Left hindlimb (tissue), 1 donor: ENCODE measurements at places on chromosomes 1 and 21.

GRCh38 chr21:36113647-36114428, 21.0 kb upstream of the CBR3 start:
- no peak for DNase-seq

GRCh38 chr21:32020564-32020963, 147.7 kb downstream of the HUNK start:
- DNase-seq = no peak

GRCh38 chr1:4655674-4656532, 1.5 kb downstream of the AJAP1 start:
- DNase-seq = peak; percentile 70

DNA sequence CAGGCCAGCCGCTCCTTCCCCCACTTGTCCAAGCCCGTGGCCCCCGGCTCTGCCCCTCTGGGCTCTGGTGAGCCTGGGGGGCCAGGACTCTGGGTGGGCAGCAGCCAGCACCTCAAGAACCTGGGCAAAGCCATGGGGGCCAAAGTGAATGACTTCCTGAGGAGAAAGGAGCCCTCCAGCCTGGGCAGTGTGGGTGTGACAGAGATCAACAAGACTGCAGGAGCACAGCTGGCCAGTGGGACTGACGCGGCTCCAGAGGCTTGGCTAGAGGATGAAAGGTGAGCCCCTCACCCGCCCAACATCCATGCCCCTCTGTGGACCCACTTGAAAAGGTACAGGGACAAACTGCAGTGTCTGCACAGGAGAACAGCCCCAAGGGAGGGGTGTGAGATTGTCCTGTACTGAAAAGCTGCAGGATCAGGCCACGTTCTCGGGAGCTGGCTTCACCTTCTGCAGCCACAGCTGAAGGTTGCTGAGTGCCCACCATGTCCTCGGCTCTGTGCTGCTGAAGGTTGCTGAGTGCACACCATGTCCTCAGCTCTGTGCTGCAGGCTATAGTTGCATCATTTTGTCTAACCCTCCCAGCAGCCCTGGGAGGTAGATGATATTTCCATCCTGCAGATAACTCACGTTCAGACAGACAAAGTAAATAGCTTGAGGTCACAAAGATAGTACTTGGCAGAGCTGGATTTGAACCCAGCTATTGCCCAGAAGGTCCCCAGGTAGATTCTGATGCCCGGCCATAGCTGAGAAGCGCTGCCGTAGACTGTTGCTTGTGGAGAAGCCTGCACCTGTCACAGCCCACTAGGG, 618 bp downstream of the C1orf226 start:
- no peak for DNase-seq

DNA sequence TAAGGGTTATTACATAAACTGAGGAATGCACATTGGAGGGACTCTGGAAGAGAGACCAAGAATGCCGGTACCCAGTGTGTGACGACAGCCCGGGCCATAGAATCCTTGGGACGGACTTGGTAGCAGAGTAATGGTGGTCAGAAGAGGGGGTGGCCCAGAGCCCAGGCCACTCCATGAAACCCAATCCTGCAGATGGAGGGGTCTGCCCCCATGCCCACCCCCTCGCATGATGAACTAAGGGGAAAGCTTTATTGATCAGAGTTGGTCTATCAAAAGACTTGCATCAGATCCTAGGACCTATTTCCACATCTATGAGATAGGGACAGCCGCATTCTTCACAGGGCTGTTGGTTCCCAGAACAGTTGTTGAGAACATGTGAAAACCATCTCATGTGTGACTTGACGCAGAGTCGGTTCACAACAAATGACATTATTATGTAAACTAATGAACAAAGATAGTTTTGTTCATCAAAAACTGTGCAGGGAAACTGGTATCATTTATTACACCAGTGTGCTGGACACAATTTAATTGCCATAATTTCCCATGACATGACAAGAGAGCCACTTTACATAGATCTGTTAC, 21.5 kb upstream of the SDC3 start:
- no peak for DNase-seq

DNA sequence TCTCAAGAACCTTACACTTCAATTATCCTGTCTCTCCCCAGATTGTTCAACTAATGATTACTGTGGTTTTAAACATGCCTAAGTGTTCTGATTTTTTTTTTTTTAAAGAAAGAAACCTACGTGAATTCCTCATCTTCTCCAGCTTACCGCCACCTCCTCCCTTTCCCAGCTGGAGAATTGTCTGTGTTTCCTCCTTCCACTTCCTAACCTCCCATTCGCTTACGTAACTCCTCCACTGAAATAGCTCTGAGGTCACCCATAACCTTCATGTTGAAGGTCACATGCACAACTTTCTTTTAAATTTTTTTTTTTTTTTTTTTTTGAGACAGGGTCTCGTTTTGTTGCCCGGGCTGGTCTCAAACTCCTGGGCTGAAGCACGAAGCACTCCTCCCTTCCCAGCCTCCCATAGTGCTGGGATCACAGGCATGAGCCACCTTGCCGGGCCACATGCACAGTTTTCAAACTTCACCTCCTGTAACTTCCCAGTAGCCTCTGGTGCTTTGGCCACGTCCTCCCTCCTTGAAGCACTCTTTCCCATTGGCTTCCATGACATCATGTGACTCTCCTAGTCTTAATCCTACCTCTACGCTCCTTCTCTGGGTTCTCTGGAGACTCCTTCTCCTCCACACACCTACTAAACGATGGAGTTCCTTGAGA, 9.8 kb upstream of the CAPZB start:
- no peak for DNase-seq

GRCh38 chr1:59062743-59063142, 234.2 kb upstream of the FGGY start:
- no peak for DNase-seq

DNA sequence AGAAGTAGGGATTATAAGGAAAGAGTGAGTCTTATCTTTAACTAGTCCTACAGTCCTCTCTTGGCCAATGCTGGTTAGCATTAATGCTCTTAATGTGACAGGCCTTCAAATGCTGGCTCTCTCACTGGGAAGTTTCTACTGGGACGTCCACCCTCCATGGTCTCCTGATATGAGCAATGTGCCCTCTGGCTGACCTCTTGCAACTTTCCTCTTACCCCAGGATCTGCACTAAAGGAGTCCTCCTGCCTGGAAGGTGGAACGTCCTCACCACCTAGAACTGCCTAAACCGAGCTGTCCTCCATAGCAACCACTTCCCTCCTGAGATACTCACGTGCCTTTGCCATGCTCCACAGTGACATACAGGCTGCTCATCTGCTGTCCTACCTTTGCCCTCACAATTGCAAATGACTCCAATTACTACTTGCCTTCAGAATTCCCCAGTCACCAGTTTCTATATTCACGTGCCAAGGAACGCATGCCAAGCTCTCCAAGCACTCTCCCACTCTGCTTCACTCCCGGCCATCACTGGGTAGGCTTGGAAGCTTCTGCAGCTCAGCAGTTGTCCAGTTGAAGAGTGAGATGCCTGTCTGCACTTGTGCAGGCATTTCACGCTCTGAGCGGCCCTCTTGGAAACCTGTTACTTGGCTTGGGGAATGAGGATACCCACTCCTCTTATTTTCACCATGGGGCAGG, 404.7 kb downstream of the RRAGC start:
- DNase-seq = no peak

DNA sequence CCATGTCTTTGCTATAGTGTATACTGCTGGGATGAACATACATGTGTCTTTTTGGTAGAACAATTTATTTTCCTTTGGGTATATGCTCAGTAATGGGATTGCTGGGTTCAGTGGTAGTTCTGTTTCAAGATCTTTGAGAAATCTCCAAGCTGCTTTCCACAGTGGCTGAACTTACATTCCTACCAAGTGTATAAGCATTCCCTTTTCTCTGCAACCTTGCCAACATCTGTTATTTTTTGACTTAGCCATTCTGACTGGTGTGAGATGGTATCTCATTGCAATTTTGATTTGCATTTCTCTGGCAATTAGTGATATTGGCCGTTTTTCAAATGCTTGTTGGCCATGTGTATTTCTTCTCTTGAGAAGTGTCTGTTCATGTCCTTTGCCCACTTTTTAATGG, 37.5 kb upstream of the ANGPTL1 start:
- DNase-seq = no peak

GRCh38 chr1:1185101-1185765, 11.6 kb downstream of the TTLL10 start:
- peak; percentile 31 for DNase-seq

GRCh38 chr1:1687846-1688245, 4.7 kb downstream of the SLC35E2B start:
- DNase-seq = no peak

GRCh38 chr21:44049182-44049581, 37.1 kb downstream of the TRAPPC10 start:
- DNase-seq = no peak

DNA sequence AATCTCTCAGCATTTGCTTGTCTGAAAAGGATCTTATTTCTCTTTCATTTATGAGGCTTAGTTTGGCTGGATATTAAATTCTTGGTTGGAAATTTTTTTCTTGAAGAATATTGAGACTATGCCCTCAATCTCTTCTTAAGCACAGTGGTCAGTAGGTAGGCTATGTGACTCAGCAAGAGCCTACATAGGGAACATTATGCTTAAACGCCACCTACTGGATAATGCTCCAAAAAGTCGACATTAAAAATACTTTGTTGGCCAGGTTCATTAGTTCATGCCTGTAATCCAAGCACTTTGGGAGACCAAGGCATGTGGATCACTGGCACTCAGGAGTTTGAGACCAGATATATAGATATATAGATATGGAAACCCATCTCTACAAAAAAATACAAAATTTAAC, 678.0 kb upstream of the USP24 start:
- DNase-seq = no peak

DNA sequence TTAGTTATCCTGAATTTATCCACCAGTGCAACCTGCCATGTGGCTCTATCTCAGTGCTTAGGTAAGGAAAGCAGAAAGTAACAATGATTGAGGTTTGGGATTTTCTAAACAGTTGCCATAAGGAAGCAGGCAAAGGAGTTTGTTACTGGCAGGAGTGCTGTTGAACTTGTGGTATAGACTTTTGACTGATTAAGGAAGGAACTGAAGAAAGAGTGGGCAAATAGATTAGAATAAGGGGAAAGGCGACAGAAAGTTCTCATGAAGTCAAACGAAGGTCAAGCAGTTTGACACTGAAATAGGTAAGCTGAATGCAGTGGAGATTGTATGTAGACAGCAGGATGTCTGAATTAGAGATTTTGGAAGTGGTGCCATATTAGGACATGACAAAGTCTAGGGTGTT, 24.2 kb upstream of the CR2 start:
- DNase-seq = no peak

GRCh38 chr21:40130476-40130875, 263.2 kb downstream of the PCP4 start:
- no peak for DNase-seq

DNA sequence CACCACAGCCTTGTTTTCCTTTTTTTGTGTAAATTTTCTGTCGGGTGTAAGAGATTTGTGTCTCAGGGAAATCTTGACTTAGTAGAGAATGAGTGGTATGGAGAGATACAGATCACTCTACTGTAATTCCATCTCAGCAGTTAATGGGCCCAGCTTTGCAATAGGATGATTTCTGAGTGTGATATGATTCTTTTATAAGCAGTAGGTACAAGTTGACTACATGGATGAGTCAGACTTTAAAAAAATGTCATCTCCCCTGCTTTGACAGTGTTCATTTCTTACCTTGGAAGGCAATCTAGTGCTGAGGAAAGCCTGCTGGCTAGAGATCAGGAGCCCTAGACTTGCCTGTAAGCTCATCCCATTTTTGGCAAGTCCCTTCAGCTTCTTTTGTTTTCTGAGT, 261.9 kb downstream of the RYR2 start:
- no peak for DNase-seq

DNA sequence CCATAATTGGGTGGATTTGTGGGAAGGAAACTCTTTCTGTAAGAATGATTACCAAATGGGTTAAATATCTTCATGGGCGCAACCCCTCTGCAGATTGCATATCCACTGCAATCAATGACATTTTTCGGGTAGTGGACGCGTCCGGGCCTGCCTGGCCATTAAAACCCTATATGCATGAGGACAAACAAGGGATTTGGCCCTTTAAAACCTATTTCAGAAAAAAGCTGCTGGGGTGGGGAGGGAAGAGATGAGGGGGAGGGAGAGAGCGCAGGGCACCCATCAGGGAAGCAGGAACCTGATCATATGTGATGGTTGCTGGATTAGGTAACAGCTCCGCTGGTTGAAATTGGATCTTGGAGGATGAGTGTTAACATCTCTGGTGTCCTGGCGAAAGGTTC, 228.8 kb downstream of the PBX1 start:
- DNase-seq = no peak

DNA sequence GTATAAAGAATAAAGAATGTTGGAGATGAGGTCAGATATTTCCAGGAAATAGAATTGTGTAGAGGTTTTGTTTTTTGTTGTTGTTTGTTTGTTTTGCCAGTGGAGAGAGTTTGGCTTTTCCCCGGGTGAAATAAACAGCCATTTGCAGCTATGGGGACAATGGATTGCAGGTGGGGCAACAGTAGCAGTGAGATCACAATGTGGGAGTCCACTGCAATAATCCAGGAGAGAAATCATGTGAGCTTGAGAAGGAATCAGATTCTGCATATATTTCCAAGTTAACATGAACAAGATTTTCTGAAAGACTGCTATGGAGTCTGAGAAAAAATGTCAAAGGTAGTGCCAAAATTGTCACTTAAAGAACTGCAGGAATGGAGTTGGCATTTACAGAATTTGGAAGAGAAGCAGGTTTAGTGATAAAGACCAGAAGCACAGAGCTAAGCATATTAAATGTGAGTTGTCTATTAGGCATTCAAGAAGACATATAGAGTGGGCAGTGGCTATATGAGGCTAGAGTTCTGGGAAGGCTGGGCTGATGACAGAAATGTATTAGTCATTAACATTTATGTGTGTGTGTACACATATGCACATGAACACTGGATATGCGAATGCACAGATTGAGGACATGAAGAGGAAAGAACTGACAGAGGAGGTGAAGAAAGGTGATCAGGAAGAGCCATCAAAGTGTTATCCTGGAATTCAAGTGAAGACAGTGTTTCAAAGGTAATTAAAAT, 729.6 kb upstream of the PTBP2 start:
- no peak for DNase-seq

DNA sequence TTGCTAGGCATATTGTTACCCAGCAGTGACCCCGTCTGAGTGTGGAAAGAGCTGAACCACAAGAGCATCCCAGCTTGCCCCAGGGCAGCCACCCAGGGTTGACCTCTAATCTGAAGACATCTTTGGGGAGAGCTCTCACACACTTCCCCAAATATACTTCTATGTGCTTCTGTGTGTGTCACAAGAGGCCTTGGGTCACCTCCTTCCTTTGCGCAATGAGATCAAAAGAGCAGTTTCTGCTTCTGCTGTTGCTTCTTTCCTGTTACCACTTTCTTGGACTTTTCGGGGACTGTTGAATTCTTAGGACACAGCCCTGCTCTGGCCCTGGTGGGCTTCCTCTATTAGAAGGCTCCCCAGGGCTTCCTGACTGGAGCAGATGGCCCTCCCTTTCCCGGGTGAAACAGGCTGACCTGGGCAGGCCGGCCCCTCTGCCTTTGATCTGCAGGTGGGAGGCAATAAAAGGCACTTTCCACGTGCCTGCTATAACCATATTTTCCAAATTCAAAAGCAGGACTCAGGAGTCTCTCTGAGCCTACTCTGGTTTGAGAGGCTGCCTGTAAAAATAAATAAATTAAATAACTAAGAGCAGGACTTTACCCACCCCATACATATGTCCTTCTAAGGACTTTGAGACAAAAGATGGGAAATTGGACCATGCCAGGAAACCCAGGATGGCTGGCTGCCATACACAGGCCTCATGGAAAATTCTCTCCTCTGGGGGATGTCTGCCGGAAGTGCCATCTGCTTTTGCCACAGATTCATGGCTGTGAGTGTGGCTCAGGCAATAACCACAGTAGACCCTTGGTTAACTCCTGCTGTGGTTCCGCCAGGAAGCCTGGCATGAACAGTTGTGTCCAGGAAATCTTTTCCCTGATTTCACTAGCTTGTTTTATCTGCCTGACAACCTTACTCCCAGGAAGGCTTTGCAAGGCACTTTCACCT, 28.3 kb upstream of the RCSD1 start:
- peak; percentile 60 for DNase-seq
